ENCODE measurements at places on chromosomes 6 and 20.

DNA sequence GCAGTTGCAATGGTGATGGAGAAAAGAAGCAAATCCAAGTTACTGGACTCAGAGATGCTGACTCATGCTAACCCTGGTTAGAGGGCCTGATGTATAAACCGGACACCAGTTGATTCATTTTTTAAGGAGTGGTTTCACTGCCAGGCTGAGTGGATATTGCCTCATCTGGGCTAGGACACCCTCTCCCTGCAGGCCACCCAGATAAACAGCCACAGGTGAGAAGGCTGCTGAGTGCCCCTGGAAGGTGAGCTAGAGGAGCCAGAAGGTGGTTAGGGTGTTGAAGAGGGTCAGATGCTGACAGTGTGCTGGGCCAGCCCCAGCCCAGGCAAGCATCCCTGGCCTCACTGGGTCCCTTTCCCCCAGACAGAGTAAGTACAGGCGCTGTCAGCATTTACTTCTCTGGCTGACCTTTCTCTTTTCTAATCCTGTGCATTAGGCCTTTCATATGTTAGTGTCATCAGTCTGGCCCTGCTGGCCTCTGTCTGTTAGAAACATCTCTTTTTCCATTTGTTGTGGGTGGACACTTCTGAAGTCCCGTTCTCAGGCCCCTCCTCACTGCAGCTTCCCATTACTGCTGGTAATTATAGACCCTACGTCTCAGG is 13.5 kb downstream of the EPB41L1 start:
- no peak for DNase-seq

DNA sequence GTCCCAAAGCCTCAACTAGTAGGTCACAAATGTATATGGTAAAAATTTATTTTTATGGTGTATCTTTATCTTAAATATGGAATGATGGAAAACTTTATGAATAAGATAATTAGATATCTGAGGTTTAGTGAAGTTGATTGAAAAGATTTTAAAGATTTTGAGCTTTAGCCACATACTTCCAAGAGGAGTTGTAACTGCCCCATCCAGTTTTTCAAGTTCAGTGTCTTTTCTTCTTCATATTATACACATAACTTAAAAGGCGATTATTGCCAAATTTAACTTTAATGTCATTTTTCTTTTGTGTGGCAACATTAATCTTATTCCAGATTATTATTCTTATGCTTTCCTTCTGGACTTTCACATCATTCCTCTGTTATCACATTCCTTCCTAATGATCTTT is 266.4 kb downstream of the TINAG start:
- DNase-seq = no peak

- DNase-seq = no peak
Measured at GRCh38 chr6:134719286-134719685, 230.6 kb downstream of the ALDH8A1 start.

- no peak for DNase-seq
Measured at GRCh38 chr20:33373735-33374605, 27.3 kb downstream of the CDK5RAP1 start.

- DNase-seq = no peak
Measured at GRCh38 chr6:168216751-168217191, 102.8 kb downstream of the DACT2 start.

DNA sequence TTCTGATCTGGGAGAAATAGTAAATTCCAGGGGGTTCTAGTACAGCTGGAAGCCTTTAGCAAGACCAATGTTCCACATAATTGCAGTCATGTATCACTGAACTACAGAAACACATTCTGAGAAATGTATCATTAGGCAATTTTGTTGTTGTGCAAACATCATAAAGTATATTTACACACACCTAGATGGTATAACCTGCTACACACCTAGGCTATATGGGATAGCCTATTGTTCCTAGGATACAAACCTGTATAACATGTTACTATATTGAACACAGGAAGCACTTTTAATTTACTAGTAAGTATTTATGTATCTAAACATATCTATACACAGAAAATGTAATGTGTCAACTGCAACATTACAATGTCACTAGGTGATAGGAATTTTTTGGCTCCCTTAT is 525.9 kb upstream of the NRSN1 start:
- no peak for DNase-seq

DNA sequence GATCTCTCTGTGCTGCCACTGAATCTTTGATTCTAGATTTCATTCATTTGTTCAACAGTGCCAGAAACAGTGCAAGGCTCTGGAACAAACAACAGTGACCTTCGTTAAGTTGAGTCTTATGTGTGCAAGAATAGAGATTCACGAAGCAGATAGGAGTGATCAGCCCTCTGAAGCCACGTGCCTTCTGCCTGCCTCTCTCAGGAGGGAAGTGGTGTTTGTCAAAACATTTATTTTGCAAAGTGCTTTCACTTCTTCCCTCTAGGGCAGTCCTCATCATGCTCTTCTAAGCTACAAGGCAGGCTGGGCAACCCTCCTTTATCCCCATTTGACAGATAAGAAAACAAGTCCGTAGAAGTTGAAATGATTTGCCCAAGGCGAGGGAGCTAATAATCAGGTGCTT is 204.3 kb downstream of the TFAP2C start:
- DNase-seq = no peak
